Head of caudate nucleus (tissue), 42 donors: ENCODE measurements at places on chromosomes 12 and 14.

DNA sequence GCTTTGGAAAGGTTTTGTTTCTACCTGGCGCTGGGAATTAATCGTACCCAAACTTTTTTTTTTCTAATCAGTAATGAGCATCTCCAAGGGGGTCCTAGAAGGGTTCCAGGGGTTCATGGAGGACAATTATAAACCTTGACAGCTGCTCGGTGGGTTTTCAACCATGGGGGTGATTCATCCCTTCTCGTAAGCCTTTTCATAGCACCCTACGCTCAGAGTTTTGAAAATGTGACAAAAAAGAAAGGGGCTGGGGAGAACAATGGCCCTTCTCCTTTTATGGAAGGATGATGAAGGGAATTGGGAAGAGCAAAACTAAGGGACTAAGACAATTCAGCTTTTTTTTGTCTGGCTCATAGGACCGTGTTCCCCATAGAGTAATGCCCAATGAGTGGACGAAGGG, 196.7 kb downstream of the ZFP36L1 start:
- no peak for DNase-seq

DNA sequence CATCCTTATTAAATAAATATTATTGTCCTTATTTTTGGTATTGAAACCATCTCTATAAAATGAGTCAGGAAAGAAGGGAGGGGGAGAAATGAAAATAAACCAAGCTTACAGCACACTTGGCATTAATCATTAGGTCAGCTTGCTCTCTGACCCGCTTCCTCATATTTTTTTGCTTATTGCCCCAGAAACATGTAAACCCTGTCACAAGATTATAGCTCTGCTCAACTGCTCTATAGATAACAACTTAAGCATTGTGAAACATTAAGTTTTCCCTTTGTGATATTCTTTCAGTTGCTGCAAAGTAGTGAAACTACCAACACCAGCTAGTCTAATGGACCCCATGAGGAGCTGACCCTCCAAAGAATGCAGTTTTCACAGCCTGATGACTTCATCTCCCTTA, 819.5 kb downstream of the SLC16A7 start:
- DNase-seq, result no peak

- no peak for DNase-seq
These were observed 167.0 kb downstream of the LRFN5 start for GRCh38 chr14:41773536-41774279.

DNA sequence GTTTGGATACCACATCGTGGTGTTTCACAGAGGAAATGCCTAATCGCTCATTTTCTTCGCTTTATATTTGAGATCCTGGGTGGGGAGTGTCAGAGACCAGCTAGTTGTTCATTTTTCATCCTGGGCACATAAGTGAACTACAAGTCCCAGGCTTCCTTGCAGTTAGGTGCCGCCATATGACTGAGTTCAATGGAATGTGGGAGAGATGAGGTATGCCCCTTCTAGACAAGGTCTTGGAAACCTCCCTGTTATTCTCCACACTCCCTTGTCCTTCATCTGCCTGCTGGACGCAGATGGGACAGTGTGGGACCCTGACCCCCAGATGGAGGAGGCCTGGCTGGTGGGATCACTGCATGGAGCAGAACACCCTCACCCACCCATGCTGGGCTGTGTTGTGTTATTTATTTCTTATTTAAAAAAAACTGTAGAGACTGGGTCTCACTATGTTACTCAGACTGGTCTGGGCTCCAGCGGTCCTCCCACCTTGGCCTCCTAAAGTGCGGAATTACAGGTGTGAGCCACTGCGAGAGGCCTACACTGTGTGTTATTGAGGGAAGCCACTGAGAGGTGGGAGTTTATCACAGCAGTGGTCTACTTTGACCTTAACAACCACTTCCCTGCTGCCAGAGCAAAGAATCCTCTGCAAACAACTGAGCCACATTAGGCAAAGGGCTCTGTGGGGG, 42.9 kb upstream of the VRK1 start:
- DNase-seq, result no peak

- DNase-seq, result no peak
These were observed 5.3 kb downstream of the DNAI7 start for GRCh38 chr12:25189656-25190055.

GRCh38 chr12:132176385-132176919, 32.2 kb downstream of the NOC4L start:
- no peak for DNase-seq

- no peak for DNase-seq
These were observed 39.1 kb downstream of the CCDC60 start for GRCh38 chr12:119373666-119374065.

GRCh38 chr14:103204852-103205540, 81.7 kb downstream of the TNFAIP2 start:
- no peak for DNase-seq

DNA sequence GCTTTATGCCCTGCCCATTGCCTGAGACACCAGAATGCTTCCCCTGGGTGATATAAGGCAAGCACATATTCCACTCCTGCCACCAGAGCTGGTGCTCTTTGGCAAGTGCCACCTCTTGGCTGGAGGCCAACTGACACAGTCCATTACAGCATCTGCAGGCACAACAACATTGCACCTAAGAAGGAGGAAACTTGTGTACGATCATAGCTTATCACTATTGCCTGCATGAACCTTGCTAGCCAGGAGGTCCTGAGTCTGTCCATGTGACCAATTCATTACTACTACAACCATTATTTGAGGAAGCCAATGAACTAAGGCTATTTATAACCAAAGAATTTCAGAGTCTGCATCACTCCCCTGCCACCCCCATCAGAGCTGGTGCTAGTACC, 119.8 kb upstream of the SCAF11 start:
- DNase-seq, result no peak

GRCh38 chr12:47207340-47207717, 127.6 kb upstream of the AMIGO2 start:
- peak; percentile 41 for DNase-seq

GRCh38 chr14:53022593-53022992, 71.7 kb upstream of the FERMT2 start:
- DNase-seq, result no peak

DNA sequence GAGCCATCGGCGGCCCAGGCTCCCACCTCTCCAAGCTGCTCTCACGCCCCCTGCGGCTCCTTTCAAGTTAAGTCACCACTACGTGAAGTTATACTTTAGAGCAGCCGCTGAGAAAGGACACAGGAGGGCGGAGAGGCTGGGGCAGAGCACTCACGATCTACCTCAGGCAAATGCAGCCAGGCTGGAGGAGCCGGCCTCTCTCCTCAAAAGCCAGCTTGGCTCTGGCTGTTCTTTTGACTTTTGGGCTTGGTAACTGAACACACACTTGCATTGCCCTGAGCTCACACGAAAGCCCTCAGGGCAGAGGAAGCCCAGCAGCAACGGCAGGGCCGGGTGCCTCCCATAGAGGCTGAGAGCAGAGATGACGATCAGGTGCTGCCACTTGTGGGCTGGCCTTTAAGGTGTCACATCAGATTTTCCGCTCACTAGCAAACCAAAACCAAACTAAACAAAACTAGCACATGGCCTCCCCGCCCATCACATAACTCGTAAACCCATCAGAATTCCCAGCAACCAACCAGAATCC, 75.2 kb downstream of the PITPNM2 start:
- DNase-seq, result no peak

- DNase-seq, result no peak
These were observed 322.2 kb downstream of the AEBP2 start for GRCh38 chr12:19761463-19761862.

DNA sequence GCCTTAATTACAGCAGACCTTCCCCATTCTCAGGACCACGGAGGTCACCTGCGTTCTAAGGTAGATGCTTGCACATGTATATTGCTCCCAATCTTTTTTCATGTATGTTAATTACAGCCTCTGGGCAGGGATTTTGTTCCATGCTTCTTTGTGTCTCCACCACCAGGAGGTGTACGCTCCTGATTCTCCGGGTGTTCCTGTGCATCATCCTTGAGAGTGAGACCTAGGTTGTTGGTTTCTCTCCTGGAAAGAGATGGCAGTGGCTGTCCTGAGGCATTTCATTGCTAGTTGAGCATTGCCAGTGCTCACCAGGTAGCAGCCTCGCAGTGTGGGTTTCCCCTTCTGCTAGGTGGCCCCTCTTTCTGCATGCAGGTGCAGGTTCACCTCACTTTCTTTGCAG, 52.8 kb downstream of the KCNK13 start:
- DNase-seq, result no peak

DNA sequence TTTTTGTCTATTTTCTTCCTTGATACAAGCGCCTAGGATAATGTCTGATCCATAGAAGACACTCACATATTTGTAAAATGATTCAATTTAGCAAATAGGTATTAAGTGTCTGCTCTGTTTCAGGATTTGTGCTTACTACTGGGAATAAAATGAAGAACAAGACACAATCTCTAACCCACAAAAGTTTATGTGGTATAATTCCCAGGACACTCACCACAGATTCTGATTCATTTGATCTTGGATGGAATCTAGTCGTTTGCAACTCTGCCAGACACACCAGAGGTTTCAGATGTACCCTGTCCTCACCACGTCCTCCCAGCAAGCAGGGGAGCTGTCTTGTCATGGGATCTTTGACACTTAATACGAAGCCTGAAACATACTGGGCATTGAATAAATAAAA, 208.3 kb downstream of the LRIG3 start:
- no peak for DNase-seq

DNA sequence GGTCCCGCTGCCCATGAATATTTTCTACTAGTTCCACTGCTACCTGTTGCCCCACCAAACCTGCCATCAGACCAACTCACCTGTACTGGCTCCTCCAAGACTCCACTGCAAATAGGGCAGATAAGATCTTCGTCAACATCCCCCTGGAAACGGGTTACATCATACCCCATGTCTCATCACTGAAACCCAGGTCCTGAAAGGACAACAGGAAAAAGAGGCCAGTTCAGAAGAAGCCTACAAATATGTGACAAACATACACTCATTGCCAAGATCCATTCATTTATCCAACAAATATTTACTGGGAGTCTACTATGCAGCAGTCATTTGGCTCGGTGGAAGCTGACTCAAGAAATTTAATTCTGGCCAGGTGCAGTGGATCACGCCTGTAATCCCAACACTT, 7.8 kb downstream of the RNF41 start:
- DNase-seq, result no peak

- no peak for DNase-seq
These were observed 86.1 kb downstream of the ALG10 start for GRCh38 chr12:34108405-34108803.
